Activated CD4-positive, alpha-beta T cell treated with anti-CD3 and anti-CD28 coated beads, Interleukin-2, amount 50 U/mL, for 1 hour (primary cell): ENCODE measurements at places on chromosomes 12 and 14.
A peak's percentile ranks its signal among the peaks of the same experiment; 100 is the strongest.

DNA sequence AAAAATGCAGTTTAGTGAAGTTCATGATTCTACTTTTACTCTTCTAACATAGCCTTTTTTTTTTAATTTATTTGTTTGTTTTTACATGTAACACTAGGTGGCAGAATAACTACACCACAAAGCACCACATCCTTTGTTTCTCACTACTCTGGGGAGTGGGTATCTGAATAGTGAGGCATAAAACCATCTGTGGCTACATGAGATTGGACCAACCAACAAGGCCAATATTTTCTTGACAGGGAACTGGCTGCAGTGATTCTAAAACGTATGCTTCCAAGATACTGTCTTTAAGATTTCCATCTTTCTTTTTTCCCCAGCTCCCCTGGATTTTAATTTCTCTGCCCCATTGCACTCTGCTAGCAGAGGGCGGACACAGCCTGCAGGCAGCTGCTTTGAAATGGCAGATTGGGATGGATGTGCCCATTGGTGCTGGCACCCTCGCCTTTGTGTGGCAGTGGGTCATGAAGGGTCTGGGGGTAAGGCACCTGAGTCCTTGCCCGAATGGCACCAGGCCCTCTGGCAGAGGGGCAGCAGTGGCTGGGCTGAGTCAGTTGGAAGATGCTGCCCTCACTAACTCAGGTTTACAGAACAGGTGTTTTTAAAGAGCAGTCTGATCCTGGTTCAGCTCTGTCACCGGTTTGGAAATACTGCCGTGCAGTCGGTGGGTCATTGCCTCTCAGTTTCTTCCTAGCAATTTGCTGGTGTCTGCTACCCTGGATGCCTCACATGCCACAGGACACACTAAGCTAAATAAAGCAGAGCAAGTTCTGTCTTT, 429.1 kb downstream of the RAD51B start:
- DNase-seq = no peak

GRCh38 chr14:51082349-51082748, 12.6 kb downstream of the TRIM9 start:
- DNase-seq = no peak

- DNase-seq = no peak
These were observed 577 bp upstream of the TPCN1 start for GRCh38 chr12:113220593-113221180.

GRCh38 chr12:106854723-106855122, 80.2 kb downstream of the RIC8B start:
- no peak for DNase-seq

DNA sequence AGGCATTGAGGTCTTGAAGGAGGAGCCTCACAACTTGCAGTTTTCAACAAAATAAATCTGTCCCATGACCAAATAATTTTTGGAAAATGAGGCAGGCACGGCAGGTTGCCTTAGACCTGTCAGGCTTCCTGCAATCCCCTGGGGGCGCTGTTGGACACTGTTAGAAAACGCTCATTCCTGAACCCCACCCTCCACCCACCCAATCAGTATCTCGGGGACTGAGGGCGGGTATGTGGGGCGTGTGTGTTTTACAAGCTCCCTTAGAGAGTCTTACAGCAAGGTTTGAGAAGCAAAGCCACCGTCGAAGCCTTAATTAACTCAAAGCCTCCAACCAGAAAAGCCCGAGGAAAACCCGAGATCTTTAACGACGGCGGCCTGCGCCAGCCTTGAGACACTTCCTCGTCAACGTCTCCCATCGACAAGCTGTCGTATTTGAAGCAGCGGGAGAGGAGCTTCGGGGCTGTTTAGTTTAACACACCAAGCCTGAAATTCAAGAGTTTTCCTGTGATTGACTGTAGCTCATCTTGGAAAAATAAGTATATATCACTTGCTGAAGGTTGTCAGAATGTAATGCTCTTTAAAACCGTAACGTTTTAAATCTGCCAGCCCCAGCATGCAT, 123.0 kb downstream of the GLT1D1 start:
- DNase-seq = no peak

DNA sequence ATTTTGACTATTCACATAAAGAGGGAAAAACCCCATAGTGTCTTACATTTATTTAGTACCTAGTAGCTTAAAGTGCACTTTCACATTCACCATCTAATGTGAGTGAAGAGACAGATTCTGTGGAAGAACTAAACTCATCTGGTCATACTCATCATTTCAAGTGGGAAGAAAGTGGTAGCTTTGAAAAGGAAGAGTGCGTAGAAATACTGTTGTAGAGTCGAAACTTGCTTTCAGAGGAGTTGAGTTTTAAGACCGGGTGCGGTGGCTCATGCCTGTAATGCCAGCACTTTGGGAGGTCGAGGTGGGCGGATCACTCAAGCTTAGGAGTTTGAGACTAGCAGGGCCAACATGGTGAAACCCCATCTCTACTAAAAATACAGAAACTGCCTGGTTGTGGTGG, 222.2 kb downstream of the ERC1 start:
- no peak for DNase-seq

GRCh38 chr14:76710056-76711010, 50.9 kb upstream of the VASH1 start:
- DNase-seq = peak; percentile 9

- no peak for DNase-seq
These were observed 37.3 kb downstream of the JAG2 start for GRCh38 chr14:105131241-105131640.

DNA sequence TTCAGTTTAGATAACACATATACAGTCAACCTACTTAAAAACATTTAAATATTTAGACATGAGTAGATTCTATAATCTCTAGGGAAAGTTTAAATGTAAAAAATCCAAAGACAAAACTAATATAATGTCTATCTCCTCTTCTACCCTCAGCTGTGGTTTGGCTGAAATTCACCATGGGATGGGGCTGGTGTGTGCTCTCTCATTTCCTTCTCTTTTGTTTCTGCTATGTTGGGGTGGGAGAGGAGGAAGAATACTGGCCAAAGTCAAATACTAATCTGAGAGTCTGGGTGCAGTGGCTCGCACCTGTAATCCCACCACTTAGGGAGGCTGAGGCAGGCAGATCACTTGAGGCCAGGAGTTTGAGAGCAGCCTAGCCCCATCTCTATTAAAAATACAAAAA, 1673.9 kb upstream of the SEL1L start:
- DNase-seq = no peak

DNA sequence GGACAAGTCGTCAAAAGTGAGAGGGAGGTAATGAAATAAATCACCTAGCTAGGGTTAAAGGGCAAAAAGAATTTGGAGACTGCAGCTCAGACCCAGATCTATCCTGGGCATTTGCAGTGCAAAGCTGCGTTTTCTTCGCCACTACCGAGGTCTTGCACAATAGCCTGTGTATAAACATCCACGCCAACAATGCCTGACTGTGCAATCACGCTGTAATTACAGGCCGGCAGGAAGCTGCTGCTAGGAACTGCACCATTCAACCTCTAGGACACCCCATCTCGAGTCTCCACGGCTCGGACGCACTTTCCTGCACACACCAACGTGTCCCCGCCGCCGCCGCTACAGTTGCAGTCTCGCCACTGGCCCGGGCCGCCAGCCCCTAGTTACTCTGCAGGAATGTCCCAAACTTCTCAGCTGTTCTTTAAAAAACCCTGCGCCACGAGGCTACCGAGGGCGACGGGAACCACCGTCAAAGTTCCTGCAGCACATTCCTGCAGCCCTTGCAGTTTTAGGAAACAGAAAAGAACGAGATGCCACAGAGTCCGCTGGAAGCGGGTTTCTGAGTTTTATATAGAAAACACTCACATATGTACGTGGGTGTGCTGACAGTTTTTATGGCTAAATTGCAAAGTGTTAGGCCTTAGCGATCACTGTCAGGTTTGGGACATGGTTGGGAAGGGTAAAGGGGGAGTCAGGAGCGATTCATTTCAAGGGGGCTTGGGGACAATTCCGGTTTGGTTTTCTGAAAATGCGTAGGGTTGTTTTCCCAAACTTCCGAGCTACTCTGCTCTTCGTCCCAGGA, 65.6 kb upstream of the PTGR2 start:
- DNase-seq = peak; percentile 62

DNA sequence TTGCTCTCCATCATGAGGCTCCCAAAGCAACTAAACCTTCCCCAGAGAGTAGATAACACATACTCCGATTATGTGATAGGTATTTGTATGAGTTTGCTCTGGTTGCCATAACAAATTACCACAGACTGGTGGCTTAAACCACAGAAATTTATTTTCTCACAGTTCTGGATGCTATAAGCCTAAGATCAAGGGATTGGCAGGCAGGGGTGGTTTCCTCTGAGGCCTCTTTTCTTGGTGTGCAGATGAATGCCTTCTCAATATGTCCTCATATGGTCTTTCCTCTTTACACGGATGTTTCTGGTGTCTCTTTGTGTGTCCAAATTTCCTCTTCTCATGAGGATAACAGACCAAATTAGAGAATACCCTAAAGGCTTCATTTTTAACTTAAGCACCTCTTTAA, 285.8 kb upstream of the GRIP1 start:
- peak; percentile 39 for DNase-seq

- peak; percentile 30 for DNase-seq
These were observed 109.4 kb upstream of the ATF7IP start for GRCh38 chr12:14256121-14256520.

- DNase-seq = no peak
These were observed 115.5 kb downstream of the DHRS2 start for GRCh38 chr14:23751616-23752015.

GRCh38 chr14:33131801-33132200, 193.1 kb downstream of the NPAS3 start:
- no peak for DNase-seq

GRCh38 chr12:77615332-77615731, 215.4 kb upstream of the NAV3 start:
- DNase-seq = no peak

DNA sequence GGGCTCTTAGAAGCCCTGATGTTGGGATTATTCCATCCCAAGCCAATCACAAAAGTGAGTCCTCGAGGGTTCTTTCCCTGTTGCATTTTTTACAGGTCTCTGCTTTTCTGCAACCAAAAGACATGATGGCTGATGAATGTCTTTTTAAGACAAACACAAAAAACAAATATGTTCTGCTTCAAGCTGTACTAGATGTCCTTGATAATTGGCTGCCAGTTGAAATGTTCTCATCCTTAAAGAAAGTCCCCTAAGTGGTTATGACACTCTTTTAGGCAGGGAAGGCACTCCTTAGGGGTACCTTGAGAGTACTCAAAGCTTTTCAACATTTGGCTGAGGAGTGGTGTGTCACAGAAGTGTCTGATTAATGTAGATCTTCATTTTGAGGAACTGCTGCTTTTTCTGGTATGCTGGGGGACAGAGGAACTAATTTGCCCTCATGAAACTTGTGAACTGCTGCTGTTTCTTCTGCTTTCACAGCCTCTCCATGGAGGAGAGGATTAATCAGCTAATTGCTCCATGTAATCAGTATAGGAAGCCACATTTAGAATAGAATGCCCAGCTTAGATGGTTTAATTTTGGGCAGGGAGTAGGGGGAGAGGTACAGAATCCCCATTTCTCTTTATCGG, 22.8 kb upstream of the IGF1 start:
- no peak for DNase-seq

DNA sequence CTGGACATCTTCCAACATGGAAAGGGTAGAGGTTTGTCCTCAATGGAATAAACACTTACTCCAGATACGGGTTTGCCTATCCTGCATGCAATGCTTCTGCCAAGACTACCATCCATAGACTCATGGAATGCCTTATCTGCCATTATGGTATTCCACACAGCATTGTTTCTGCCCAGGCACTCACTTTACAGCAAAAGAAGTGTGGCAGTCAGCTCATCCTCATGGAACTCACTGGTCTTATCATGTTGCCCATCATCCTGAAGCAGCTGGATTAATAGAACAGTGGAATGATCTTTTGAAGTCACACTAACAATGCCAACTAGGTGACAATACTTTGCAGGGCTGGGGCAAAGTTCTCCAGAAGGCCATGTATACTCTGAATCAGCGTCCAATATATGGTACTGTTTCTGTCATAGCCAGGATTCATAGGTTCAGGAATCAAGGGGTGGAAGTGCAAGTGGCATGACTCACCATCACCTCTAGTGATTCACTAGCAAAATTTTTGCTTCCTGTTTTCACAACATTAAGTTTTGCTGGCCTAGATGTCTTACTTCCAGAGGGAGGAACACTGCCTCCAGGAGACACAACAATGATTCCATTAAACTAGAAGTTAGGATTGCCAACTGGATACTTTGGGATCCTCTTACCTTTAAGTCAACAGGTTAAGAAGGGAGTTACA, 140.4 kb downstream of the SLC35F4 start:
- no peak for DNase-seq

GRCh38 chr12:45354399-45354798, 138.5 kb downstream of the ANO6 start:
- no peak for DNase-seq

- no peak for DNase-seq
These were observed 280.1 kb downstream of the CPNE8 start for GRCh38 chr12:38625306-38625705.

DNA sequence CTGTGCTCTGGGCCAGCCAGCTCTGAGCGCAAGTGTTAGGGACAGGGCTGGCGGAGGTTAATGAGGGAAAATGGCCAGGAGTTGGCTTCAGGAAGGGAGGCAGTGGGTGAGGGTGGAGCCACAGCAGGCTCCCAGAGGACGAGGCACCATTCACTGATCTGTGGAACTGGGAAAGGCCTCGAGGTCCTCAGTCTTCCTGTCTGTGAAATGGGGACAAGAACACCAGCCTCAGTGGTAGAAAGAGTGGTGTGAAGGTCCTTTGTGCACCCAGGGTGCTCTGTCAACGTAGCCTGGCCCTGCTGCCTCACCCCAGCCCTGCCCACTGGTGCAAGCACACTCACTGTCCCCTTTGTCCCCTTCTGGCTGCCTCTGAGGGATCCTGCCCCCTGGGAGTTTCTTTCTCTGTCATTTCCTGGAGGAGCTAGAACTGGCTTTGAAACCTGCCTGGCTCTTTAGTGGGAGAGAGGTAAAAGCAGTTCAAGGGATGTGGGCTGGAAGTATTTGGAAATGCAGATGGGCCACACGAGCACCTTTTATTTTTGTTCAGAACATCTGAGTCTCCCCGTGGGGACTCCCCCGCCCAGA, 25.0 kb downstream of the SYNDIG1L start:
- no peak for DNase-seq

GRCh38 chr12:15733136-15733535, 56.1 kb downstream of the EPS8 start:
- no peak for DNase-seq

DNA sequence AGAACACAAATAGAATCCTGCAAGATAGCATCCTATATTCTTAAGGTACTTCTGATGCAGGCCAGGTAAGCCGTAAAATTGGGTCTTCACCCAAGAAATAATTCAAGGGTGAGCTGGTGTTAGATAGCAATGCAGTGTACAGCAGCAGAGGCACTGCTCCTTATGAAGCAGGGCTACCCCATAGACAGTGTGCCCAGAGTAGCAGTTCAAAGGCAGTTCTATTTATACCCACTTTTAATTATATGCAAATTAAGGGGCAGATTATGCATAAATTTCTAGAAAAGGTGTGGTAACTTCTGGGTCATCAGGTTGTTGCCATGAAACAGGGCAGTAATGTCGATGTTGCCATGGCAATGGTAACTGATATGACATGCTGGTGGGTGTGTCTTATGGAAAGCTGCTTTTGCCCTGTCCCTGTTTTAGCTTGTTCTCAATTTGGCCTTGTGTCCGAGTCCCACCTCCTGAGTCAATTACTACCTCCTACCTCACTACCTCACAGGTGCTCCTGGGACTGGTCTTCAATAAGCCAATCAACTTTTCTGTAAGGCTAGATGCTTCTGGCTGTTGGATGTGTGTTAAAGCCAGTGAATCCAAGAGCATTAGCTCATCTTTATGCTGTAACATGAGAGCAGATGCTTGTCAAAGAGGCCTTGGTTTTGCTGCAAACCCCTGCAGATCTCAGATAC, 61.0 kb downstream of the PPM1A start:
- DNase-seq = no peak
